ENCODE measurements at places on chromosomes 5 and 9.

DNA sequence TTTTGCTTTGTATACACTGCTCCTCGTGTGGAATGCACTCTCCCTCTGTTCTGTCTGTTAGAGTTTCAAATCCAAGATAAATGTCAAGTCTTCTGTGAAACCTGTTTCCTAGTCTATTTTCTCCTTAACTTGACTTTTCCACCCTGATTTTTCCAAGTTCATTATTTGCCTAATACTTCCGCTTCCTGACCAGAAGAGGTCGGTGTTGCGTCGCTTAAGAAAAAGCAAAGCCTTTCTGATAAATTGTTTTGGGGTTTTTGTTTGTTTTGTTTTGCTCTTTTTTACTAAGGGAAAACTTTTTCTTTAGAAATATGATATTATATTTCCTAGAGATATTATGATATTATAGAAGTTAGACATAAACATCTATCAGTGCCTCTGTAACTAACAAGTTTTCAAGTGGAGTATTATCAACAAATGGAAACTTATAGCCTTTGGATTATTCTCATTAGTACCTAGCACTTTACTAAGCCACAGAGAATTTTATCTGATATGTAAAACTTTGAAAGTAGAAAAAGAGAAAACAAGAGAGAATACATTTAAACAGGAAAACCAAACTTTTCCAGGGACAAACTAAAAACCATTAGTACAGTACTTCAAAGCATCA is 55.8 kb downstream of the PHAX start:
- DNase-seq, result peak; percentile 36

- DNase-seq, result no peak
Measured at GRCh38 chr5:143682929-143683386, 129.0 kb upstream of the HMHB1 start.

DNA sequence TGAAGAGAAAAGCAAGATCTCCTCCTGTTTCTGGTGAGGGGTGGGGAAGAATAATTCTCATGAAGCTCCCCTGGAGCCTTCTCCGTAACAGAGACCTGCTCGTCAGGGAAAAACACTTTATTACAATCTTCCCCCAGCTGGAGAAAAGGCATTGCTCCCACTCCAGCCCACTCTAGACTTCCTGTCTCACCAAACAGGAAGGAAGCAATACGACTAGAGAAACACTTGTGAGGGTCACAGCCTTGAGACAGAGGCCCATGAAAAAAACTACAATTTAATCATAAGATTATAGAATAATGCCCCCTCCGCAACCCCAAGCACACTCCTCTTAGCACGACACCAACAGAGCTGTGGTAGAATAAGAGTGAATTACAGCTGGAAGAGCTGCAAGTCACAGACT is 197.2 kb upstream of the S1PR3 start:
- DNase-seq, result no peak

DNA sequence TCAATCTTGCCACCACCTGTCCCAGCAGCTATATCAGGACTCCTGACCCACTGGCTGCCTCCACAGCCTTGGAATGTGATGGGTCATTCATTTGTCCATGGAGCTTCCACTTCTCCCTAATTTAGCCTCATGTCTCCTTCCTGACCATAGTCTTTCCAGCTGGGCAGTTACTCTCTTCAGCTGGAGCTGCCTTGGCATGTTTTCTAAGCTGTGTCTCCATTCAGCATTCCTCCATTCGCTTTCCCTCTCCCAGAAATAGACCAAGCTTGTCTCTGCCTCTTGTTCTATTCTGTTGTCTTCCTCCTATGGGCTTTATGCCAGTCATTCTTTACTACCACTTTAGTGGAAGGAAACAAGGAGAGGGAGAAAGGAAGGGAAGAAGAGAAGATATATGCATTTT is 5.3 kb upstream of the CTXN3 start:
- no peak for DNase-seq

DNA sequence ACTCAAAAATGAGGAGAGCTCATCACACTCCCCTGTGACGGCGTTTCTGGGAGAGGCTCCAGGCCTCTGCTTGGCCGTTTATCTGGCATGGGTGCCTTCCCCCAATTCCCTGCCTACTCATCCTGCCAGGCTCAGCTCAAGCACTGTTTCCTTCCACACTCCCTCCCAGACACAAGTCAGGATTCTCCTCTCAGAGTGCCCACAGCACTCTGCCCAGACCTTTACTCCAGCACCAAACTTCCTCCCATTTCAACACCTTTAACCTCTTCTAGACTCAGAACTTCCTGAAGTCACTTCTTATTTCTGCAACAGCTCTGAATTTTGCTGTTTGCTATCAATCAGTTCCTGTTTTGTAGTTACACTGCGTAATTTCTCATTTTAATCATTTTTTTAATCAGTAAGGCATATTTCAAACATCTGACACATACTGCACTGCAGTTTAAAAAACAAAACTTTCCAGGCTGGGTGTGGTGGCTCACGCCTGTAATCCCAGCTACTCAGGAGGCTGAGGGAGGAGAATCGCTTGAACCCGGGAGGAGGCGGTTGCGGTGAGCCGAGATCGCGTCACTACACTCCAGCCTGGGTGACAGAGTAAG is 16.0 kb downstream of the TRMO start:
- DNase-seq, result peak; percentile 94

DNA sequence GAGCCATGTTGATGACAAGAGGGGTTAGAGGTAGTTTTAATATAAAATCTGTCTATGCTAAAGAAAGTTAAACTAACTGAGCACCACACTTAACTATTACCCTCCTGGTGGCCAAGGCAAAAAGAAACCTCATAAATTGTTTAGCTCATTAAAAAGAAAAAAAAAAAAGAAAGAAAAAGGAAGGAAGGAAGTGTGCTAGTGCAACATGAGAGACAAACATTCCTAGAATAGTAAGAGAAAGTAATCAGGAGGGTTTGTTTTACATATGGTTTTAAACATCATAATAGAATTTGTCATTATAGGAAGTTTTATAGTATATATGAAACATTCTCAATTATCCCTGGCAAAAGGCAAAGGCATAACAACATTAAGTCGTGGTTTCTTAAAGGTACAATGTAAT is 152.3 kb downstream of the SNX18 start:
- no peak for DNase-seq

- DNase-seq, result no peak
Measured at GRCh38 chr9:38339087-38339486, 53.4 kb upstream of the ALDH1B1 start.

DNA sequence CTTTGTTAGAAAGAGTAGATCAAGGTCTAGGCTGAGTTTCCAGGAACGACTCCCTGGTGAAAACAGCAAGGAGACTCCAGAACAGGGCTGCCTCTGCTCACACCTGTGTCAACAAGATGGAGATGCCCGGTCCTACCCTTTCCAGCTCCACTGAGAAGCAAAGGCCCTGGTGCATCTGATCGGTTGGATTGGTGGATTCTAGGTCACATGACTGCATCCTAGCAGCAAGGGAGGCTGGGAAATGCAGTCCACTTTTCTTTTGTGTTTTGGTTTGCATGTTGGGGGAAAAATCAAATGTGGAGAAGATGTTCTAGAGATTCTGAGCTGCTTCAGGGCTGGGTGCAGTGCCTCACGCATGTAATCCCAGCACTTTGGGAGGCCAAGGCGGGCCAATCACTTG is 82.0 kb upstream of the TRIO start:
- DNase-seq, result no peak

GRCh38 chr5:151251001-151251551 is 1.9 kb upstream of the GM2A start:
- peak; percentile 46 for DNase-seq

GRCh38 chr9:109766351-109766750 is 13.6 kb upstream of the PALM2AKAP2 start:
- no peak for DNase-seq

DNA sequence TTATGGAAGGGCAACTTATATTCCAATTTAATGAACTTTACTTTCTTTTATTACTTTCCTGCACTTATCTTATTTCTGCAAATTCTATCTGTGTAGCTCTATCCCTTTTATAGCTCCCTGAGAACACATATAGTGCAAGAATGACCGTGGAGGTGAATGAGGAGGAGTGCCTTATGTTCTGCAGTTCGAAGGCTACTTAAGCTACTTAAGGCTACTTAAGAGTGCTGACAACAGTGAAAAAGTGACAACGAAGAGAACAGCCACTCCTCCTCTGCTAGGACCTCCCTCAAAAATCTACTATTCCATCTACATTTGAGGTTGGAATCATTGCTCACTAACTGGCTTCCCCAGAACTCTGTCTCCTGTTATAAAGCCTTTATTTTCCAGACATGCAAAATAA is 1365.7 kb upstream of the C9orf72 start:
- DNase-seq, result no peak

DNA sequence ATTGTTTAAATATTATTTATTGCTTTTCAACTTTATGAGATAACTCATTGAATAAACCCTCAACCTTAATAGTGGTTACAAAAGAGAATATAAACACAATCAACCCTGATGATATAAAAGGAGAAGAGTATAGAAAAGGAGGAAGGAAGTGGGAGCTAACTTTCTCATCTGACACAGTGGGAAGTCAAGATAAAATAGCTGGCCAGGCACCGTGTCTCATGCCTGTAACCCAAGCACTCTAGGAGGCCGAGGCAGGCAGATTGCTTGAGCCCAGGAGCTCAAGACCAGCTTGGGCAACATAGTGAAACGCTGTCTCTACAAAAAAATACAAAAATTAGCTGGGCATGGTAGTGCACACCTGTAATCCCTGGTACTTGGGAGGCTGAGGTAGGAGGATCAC is 93.5 kb downstream of the PPP2R2B start:
- DNase-seq, result peak; percentile 81

DNA sequence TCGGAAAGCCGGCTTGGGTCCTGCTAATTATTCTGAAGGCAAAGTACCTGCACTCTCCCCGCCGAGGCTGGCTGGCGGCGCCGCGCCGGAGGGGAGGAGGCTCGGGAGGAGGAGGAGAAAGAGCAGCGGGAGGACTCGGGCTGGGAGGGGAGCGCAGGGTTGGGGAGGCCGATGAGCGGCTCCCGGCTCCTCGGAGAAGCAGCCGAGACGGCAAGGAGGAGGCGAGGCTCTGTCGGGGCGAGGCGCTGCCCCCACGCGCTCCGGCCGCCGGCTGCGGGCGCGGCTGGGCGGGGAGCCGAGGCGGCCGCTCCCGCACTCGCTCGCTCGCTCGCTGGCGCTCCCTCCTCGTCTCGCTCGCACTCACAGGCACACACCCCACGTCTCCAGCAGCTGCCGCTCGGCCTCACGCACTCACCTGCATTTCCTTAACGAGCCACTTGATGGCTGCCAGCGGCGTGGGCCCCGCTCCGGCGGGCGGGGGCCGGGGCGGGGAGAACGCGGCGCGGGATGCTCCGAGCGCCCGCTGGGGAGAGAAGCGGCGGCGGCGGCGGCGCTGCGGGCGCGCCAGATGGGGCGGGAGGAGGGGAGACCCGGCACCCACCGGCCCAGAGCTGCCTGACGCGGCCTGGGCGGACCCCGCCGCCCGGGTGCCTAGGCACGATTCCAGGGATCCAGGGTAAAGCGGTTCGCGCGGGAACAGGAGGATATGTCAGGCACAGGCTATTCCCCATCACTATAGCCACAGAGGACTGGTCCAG is at the start of gene PTPRD:
Gene PTPRD (minus strand): TSS at position 362 of the 758 bp plus-strand sequence.
- DNase-seq, result no peak

GRCh38 chr5:7426284-7426683 is 30.3 kb downstream of the ADCY2 start:
- no peak for DNase-seq

- DNase-seq, result no peak
Measured at GRCh38 chr9:69380811-69381210, 55.8 kb downstream of the ENTREP1 start.

Data from AML-193 (cell line).